HT1080 (cell line): ENCODE measurements at places on chromosomes 13 and 19.

- no peak for DNase-seq
These were observed 11.3 kb downstream of the EPS8L1 start for GRCh38 chr19:55086730-55087541.

GRCh38 chr13:111973605-111974340, 93.2 kb upstream of the SOX1 start:
- no peak for DNase-seq

DNA sequence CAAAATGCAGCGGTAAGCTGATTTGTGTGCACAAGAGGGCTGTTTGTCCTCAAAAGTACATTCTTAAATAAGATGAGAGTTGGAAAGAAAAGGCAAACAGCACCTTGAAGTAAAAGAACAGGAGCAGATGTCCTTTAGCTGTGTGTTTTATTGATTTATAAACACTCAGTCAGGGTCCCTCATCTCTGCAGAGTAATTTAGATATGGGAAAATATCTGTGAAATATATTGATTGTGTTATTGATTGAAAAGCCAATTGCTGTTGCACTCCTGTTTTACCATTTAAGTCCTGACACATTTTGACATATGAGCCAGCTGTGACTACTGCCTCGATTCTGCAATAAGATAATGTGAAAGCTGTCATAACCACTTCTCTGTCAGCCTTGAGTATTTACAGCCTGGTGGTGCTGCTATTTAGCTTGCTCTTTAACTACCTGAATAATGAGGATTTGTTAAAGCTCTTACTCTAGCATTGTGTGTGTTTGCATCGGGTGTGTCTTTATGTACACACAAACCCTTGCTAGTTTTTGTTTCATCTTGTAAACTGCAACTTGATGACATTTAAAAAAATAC, 550.1 kb downstream of the DACH1 start:
- DNase-seq: no peak

- DNase-seq: no peak
These were observed 226.5 kb downstream of the MYO16 start for GRCh38 chr13:108855737-108856387.

- DNase-seq: no peak
These were observed 6.6 kb downstream of the SMAD9 start for GRCh38 chr13:36913463-36913862.

GRCh38 chr19:43618921-43619261, 538 bp downstream of the ZNF428 start:
- DNase-seq: no peak
